Cortex of kidney (tissue), 1 donor: ENCODE measurements at places on chromosomes 12 and 14.

DNA sequence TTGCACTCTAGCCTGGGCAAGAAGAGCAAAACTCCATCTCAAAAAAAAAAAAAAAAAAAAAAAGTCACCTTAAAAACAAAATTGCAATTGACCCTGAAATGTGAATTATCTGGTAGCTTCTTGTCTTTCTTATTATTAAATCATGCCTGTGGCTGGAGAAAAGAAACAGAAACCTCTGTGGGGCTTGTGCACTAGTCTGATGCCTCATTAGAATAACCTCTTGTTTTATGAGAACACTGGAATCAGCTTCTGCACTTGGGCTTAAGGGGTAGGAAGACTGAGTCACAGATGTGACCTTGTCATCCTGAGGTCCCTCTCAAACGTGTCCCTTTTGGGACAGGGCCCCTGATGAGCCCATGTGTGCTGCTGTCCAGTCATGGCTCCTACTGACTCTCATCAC is 237.9 kb downstream of the DACT1 start:
- DNase-seq, result no peak

- DNase-seq, result no peak
These were observed 62.5 kb upstream of the PRICKLE1 start for GRCh38 chr12:42652048-42652447.

GRCh38 chr14:35412272-35413056 is 7.9 kb upstream of the NFKBIA start:
- no peak for DNase-seq

- no peak for DNase-seq
These were observed 29.3 kb downstream of the DUSP16 start for GRCh38 chr12:12533238-12533829.

- no peak for DNase-seq
These were observed 599.7 kb downstream of the KCNH5 start for GRCh38 chr14:62445570-62445969.

DNA sequence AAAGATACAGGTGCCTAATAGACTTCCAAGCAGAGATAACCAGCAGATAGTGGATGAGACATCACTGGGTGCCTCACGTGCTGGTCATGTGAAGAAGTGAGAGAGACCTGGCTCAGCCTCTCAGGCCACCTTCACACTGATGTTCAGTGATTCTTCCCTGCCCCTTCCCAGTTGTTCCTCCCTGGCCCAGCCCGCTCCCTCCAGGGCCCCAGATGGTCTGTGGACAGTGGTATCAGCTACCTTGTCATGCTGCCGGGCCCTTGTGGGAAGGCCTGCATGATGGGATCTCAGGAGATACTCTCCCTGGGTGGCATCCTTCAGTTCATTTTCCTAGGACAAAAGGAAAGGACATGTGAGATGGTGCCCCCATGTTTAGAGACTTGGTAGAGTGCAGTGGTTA is 179.9 kb downstream of the PIWIL1 start:
- DNase-seq, result no peak
